ENCODE measurements at places on chromosomes 3 and 15.

DNA sequence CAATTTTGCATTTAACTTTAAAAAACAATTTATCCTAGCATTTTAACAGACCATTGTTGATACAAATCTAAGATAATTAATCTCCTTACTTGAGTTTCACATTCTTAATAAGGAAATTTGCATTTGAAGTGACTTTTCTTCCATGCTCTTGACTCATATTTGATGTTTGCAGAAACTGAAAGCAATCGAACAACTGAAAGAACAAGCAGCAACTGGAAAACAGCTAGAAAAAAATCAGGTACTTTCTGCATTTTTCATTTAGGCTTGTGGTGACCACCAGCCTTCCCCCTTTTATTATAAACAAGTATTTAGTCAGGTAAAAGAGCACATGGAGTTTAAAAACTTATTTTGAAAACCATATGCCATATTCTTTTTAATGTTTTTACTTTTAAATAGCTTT is 20.1 kb upstream of the SELENOT start:
- no peak for DNase-seq

GRCh38 chr3:126287536-126288241 is 69.5 kb downstream of the KLF15 start:
- peak; percentile 79 for DNase-seq

GRCh38 chr15:85005746-85006145 is 24.1 kb downstream of the PDE8A start:
- no peak for DNase-seq

GRCh38 chr3:7203969-7204847 is 343.3 kb downstream of the GRM7 start:
- DNase-seq, result no peak

DNA sequence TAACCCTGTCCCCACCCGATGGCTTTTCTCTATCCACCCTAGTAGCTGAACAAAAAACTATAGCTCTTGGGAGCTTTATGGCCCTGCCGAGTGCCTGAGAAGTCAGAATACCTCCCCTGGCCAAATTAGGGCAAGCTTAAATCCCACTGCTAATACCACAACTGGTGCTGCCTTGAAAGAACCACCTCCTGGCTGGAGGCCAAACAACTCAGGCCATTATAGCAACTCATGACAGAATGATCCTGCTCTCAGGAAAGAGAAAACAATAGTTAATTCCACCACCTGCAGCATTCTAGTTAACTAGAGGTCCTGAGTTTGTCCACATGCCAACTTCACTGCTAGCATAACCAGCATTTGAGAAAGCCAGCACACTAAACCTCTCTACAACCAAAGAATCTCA is 123.2 kb downstream of the RTP4 start:
- DNase-seq, result no peak

DNA sequence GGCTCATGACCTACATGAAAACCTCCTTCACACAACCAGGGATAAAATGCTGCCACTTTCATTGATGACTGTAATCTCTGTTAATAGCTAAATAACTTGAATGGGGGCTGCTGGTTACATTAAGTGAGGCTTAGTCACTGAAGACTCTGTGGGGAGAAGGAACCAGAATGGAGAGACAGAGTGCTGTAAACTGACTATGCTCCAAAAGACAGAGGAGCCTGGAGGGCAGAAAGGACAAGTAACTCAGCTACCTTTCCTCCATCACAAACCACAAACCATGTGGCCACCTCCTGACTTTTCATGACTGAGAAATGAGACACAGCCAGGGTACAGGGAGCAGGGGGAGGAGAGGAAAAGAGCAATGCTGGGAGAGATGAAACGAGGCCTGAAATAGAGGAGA is 97.1 kb upstream of the TRIM42 start:
- DNase-seq, result no peak

DNA sequence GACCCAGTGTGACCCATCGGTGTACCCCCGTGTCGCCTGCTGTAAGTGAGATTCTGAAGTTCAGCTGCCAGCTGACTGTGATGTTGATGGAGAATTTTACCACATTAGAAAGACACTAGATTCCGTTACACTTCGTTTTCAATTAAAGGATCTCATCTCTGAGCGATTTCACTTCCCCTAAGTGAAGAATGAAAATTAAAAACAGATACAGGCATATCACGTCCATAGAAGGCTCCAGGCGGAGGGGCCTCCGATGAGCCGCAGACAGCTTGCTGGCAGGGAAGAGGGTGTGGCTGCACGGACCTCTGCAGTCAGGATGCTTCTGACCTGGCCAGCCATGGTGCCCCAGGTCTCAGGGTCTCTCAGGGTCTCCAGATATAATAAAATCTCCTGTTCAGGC is 6.6 kb upstream of the CPN2 start:
- no peak for DNase-seq

DNA sequence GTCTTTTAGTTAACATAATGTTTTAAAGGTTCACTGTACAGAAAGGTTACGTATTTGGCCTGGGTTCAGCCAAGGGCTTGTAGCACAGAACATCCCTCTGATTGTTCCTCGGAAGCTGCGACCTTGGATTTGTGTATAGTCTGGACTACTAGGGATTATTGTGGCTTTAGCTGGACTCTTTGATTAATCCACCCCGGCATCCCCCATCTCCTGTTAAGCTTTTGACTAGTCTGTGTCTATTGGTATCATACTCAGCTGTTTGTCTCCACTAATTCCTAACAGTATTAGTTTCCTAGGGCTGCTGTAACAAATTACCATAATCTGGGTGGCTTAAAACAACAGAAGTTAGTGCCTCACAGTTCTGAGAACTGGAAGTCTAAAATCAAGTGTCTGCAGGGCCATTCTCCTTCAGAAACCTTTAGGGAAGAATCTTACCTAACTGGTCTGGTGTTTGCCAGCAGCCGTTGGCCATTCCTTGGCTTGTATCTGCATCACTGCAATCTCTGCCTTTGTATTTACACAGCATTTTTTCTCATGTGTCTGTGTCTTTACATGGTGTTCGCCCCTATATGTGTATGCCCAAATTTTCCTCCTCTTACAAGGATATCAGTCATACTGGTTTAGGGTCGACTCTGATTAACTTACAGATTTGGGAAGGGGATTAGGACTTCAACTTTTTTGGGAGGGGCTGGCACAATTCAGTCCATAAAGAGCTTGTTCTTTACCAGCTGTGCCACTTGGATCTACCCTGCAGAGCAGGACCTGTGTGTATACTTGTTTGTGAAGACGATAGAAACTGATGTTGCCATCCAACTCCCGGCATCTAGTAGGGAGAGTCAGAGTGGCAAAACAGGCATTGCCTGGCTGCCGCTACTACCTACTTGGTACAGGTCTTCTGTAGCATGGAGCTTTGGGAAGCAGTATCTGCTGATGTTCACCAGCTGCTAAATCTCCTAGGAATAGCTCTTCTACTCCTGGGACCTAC is 117.8 kb downstream of the UBE2E2 start:
- DNase-seq, result no peak

- DNase-seq, result no peak
Observed at GRCh38 chr15:67700023-67700422, 125.3 kb upstream of the SKOR1 start.
